MG63 (cell line): ENCODE measurements at places on chromosomes 13 and 19.
A peak's percentile ranks its signal among the peaks of the same experiment; 100 is the strongest.

GRCh38 chr13:110860983-110861382, 53.9 kb downstream of the ANKRD10 start:
- DNase-seq = no peak

- no peak for DNase-seq
Observed at GRCh38 chr13:110265341-110265681, 41.6 kb downstream of the COL4A1 start.

DNA sequence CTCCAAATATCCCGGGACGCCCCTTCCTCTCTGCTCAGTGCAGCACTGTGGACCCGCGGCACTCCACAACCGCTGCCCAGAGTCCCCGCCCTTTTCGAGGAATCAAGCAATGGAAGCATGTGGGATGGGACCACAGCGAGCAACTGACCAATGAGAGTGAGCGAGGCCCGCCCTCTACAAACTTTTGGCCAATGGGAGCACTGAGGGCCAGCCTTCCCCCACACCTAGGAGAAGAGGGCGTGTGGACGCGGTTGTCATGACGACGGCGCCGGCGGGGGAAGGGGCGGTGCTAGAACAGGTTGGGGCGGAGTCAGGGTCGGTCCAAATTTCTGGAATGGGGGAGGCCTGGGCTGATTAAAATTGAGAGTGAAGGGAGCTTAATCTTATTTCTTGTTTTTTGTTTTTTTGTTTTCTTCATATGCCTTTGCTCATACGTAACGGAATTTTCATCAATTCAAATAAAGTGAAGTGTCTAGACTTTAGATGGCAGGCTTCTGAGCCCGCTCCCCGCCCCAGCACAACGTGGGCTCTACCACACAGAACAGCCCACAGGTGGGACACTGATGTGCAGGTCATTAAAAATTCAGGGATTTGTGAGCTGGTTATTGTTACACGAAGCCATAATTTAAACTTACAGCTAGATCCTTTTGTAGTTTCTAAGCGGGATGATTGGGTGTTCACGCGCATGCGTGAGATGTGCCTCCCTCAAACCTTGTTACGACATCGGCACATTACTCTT, at the start of gene DNAAF3:
Gene DNAAF3, minus strand, starts transcription at position 84 of the 739 bp plus-strand sequence. CDS start 200 bp downstream, outside the sequence.
- peak; percentile 98 for DNase-seq

DNA sequence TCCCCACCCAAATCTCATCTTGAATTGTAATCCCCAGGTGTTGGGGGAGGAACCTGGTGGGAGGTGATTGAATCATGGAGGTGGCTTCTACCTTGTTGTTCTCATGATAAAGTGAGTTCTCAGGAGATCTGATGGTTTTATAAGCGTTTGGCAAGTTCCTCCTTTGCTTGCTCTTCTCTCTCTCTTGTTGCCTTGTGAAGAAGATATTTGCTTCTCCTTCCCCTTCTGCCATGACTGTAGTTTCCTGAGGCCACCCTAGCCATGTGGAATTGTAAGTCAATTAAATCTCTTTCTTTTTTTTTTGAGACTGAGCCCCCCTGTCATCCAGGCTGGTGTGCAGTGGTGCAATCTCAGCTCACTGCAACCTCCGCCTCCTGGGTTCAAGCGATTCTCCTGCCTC, 34.4 kb downstream of the VSTM1 start:
- no peak for DNase-seq

- no peak for DNase-seq
Observed at GRCh38 chr19:48867746-48868113, 687 bp downstream of the PLEKHA4 start.

DNA sequence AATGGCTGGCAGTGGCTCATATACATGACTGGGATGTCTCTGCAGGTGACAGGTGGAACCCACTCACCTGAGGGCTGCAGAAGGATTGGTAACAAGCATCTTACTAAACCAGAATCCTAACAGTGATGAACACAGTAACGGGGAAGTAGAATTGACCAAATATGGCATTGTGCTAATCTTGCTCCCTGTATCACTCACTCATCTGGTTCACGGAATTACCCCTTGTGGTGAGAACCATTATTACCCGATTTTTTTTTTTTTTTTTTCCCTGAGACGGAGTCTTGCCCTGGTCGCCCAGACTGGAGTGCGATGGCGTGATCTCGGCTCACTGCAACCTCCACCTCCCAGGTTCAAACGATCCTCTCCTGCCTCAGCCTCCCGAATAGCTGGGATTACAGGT, 69.5 kb downstream of the PTPRS start:
- no peak for DNase-seq

GRCh38 chr13:99254830-99255229, 3.3 kb downstream of the GPR18 start:
- DNase-seq = no peak

DNA sequence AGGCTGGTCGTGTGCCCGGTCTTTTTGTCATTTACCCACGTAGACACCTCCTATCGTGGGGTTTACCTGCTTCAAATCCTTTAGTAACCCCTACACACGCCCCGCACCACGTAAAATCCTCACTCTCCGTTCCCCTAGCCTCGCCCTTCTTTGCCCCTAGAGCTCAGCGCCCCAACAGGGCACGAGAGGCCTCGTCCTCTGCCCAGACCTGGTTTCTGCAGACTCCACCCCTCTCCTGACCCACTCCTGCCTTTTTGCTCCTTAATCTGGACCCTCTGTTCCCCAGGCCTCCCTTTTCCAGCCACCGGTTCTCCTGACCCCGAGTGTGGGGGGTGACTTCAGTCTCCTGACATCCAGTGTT, 412 bp downstream of the ZNF528 start:
- DNase-seq = no peak

DNA sequence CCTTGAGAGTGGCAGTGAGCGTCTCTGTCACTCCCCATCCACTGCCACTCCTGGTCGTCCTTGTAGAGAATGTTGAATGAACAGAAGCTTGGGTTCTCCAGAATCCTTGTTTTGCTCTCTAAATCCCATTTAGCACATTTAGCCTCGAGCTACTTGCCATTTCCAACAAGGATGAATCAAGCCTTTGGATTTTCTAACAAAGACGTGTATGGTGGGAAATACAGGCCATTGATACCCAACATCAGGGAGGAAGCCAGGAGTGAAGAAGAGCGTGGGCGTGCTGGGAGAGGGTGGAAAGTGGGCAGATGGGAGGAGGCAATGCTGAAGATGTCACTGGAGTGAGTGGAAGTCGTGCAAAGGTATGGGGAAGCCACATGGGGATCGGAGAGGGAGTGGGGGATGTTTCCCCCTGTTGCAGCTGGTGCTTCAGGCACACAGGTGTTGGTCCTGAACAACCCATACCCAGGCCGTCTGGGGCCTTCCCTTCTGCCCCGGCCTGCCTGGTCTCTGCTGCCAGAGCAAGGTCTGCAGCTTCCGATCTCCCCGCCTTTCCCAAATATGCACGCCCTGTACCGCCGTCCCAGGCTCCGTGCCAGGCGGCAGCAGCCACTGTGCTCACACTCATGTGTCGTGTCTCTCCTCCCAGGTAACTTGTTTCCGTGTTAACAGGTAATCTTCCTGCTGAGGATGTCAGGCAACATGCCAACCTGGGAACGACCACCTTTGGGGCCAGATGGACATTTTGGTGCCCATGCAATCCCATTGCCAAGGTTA, 48.7 kb downstream of the ZIC5 start:
- no peak for DNase-seq

DNA sequence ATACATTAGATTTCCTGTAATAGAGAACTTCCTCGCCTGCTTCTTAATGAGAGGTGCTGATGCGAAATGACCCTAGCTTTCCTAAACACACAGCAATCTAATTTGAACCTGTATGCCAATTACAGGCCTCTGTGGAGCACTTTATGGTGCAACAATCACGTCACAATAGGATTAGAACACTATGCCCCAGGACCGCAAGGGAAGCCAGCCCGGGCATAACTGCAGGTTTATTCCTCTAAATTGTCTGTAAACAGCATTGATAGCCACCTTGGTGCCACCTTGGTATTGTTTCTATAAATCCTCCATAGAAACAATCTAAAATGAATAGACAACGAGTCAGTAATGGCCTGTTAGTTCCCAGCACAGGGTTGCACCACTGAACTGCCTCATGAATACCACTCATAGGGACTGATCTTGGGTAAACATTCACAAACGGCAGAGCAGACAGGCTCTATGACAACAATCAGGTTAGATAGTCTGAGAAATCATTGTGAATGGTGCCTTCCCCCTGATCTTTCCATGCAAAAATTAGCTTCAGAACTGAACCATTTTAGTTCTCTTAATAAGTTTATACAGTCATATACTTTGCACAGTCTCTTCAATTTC, 182.5 kb upstream of the OBI1 start:
- DNase-seq = no peak

DNA sequence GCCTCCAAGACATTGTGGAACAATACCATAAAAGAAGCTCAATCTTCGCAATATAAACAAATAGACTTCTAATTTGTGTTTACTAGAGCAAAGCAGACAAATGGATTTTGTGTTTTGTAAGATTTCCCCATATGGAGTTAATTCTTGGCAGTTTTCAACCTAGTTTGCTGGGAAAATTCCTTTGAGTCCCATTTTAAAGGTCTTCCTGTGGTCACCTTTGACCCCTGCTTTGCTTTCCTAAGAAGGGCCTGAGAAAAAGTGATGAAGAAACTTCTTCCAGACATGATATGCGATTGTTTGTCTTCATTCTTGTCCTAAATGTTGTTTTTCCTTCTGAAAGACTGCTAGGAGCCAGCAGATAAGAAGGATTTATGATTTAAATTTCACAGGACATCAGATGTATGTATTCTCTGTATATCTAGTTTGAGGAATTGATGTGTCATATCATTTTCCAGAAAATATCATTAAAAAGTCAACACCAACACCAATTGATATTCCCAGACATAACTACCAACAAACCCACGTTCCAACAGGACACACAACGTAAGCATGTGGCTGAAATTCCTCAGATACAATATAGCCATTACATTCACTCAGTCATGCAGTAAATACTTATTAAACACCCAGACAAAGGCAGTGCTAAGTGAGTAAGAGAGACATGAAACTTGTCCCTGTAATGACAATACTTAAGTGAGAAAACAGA, 276.4 kb downstream of the LHFPL6 start:
- no peak for DNase-seq

DNA sequence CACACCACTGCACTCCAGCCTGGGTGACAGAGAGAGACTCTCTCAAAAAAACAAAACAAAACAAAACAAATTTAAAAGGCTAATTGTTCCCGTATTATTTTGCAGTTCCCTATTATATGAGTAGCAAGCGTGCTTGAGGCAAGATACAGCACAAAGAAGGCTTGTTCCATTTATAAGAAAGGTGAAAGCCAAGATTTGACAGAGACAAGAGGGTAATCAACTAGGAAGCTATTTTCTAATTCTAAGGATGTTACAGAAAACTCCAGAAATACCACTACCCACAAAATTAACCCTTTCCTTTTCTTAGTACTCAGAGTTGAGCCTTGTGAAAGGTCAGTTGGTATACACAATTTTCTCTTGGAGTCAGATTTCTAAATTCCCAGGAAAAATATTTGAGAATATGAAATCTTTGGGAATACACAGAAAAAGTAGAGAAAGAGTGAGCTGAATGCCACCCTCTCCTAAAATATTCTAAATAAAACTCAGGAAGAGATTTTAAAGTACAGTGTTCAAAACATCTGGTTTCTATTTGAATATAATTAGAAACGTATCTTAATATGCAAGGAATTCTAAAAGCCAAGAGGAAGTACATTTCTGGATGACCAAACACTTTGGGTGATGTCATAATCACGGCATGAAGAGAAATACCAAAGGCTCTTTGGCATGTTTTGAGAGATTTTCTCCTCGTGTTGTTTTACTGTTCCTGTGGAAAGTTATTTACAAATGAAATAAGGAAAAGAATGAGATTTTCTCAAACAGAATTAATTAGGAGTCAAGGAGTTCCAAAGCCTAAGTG, 63.0 kb upstream of the FLT1 start:
- DNase-seq = no peak

GRCh38 chr19:8366961-8367326, 3.0 kb downstream of the ANGPTL4 start:
- DNase-seq = no peak

- no peak for DNase-seq
Observed at GRCh38 chr13:77952737-77953136, 34.1 kb upstream of the EDNRB start.

DNA sequence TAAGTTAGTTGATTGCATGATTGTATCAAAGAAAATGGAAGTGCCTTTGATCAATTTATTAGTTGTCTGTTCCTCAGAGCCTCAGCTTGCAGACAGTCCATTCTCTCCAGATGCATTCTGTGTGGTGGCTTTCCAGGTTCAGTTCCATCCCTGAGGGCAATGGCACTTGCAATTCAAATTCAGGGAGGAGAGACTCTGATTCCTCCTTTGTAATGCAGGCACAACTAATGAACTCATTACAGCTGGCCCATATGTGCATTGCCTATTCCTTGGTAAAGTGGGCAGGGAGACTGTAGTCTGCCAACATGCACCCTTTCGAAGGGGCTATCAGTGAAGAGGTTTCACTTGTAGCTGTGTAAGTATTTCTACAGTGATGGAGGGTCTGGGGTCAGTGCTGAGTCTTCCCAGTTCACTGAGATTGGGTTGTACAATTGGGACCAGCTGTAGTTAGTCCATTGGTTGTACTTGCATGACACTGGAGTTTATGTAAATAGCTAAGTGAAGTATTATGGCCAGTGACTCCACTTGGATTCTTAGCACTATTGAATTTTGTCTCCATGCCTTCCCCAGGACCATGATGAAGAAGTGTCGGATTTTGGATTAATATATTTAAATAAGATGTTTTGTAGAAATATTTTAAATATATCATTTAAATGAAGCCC, 401.7 kb downstream of the GPC6 start:
- DNase-seq = no peak

- no peak for DNase-seq
Observed at GRCh38 chr13:49454388-49455006, 10.4 kb downstream of the SETDB2 start.

- DNase-seq = peak; percentile 91
Observed at GRCh38 chr19:12872941-12873890, 8.0 kb downstream of the DNASE2 start.

GRCh38 chr19:41928221-41928683, at the start of gene ERFL:
ERFL (minus strand) TSS chr19:41928449; CDS start chr19:41912919, 15,530 bp downstream.
- DNase-seq = peak; percentile 31

DNA sequence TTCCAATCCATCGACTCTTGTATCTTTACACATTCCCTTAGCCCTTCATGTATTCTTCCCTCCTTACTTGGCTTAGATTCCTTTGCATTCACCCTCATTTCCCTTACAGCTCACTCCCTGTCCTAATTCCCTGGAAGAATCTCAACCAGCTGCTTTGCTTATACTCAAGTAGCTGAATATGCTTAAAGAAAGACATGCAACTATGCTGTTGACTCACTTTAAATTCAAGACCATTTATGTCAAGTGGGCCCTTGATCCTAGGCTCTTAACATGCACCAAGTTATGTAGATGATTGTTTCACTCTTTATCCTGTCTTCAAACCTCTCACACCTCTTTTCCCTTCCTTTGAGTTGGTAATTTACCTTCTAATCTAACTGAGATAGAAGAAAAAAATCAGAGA, 7.4 kb downstream of the CCDC122 start:
- DNase-seq = no peak

- peak; percentile 46 for DNase-seq
Observed at GRCh38 chr13:99658261-99658991, 157.2 kb downstream of the TM9SF2 start.

DNA sequence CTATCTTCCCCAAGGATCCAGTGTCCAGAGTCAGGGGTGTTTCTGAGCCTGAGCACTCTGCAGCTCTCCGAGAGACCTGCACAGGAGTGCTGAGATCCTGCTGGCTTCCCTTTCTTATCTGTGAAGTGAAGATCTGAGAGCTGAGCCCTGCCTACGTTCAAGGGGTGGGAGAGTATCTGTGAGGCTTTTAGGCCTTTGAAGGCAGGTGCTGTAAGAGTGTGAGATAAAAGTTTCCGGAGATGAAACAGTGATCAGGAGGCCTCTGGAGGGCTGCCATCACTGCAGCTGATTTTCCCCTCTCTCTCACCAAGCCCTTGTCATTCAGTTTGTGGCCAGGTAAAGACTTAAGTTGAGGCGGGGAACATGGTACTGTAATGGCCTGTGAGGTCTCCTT, 83.1 kb downstream of the AKAP11 start:
- DNase-seq = no peak
